ENCODE measurements at places on chromosomes 2 and 18. TPM values are rescaled to one million over a fixed set of nuclear protein-coding genes. Genes with fewer than 3 reads are reported as not detected.

The B4GALT6 gene
- total RNA-seq = 0.75 TPM

The YIPF4 gene
- total RNA-seq = 9.7 TPM

The CNDP1 gene
- 0.25 TPM for total RNA-seq

The NEU2 gene
- total RNA-seq = not detected

The KRTCAP3 gene
- 11.5 TPM for total RNA-seq

The NPPC gene
- total RNA-seq = 0.34 TPM

The ATRAID gene
- 79.1 TPM for total RNA-seq

The IL36G gene
- total RNA-seq = not detected

The RNF138 gene
- 184 TPM for total RNA-seq

The SH3YL1 gene
- total RNA-seq = 61.9 TPM

The KCNG2 gene
- not detected for total RNA-seq

The LTBP1 gene
- not detected for total RNA-seq

The APLF gene
- total RNA-seq = 4.1 TPM

The DPYSL5 gene
- total RNA-seq = not detected

The NEUROD1 gene
- not detected for total RNA-seq

The GKN2 gene
- total RNA-seq = not detected

The EFR3B gene
- 0.11 TPM for total RNA-seq

The HJURP gene
- 0.25 TPM for total RNA-seq

The RIT2 gene
- not detected for total RNA-seq

The LGALSL gene
- total RNA-seq = 0.22 TPM

The CYP26B1 gene
- total RNA-seq = not detected

The UGT1A5 gene
- not detected for total RNA-seq

The SIX3 gene
- not detected for total RNA-seq

The DLX1 gene
- not detected for total RNA-seq

Measured in CD4-positive, alpha-beta T cell (primary cell).